ENCODE measurements at places on chromosomes 3 and 15.

GRCh38 chr15:80706161-80706560 lies 11.1 kb downstream of the ABHD17C start:
- no peak for DNase-seq

DNA sequence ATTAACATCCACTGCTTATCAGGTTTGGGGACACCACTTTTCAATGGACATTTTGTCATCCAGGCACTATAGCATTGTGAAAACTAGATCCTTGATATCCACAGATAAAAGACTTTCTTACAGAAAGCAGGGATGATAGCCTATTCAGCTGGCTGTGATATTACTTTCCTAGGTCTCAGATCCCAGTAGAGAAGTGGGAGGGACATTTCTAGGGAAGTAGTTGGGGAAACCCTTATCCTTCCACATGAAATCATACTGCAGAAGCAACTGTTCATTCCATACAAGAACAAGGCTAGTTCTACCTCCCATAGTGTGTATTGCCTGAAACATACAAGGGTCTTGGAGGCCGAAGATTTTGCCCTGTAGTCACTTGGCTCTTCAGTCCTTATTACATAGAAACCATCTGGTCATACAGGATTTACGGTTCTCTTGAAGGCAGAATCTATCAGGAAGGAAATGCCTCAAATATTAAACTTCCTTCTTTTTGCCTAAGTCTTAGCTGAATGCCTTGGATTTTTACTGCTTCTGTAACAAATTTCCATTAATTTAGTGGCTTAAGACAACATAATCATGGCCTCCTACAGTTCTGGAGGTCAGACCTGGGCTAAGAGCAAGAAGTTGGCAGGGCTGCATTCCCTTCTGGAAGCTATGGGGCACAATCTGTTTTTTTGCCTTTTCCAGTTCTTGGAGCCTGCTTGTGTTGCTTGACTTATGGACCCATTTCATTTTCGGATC lies 119.4 kb downstream of the ECT2 start:
- no peak for DNase-seq

DNA sequence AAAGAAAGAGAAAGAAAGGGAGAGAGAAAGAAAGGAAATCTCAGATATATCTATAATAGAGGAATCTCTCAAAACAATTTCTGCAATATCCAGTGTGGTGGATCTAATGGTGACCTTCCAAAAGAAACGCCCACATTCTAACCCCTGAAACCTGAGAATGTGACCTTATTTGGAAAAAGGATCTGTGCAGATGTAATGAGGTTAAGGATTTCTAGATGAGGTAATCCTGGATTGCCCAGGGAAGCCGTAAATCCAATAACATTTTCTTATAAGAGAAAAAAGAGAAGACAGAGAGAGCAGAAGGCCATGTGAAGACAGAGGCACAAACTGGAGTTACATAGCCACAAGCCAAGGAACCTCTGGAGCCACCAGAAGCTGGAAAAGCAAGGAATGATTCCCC lies 307.6 kb downstream of the ZBTB20 start:
- peak; percentile 19 for DNase-seq

- DNase-seq, result no peak
Observed at GRCh38 chr15:80071652-80072051, 12.2 kb downstream of the ZFAND6 start.

- no peak for DNase-seq
Observed at GRCh38 chr15:90591524-90591923, 61.8 kb downstream of the CRTC3 start.

DNA sequence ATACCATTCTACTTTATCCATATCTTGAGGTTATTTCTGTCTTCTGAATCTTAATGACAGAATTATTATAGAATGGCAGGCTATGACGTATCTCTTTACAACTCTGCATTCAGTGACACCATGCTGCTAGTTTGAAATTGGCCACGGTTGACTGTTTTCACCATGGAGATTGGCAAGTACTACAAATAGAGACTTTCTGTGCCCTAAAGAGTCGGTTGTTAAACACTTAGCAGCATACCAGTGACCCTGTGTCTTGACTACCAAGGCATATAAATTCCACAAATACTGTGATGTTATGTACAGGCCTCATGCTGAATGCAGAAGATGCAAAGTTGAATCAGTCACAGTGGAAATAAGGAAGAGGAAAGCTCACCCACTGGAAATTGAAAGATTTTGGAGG lies 67.0 kb upstream of the CADPS start:
- no peak for DNase-seq

- DNase-seq, result no peak
Observed at GRCh38 chr15:37057256-37057655, 43.1 kb downstream of the MEIS2 start.

GRCh38 chr3:73021301-73021835 lies 24.8 kb downstream of the PPP4R2 start:
- DNase-seq, result no peak

DNA sequence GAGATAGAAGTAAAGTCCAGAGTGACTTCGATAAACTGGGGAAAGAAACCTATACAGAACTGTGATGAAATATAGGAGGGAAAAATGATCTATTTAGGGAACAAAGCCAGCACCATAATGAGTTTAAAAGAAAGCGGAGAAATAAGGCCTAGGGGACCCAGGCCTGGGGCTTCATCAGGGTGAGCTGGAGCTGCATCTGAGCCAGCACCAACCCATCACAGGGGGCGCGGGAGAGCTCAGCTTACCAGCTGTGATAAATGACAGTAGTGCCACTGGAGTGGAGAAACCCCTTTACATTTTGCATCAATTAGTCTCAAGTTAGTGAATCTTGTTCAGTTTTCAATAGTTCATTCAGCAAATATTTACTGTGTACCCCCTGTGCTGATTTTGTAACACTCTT lies 21.3 kb downstream of the PODXL2 start:
- no peak for DNase-seq

- DNase-seq, result no peak
Observed at GRCh38 chr15:47644722-47645121, 72.6 kb upstream of the SEMA6D start.

- DNase-seq, result no peak
Observed at GRCh38 chr15:70254311-70254869, 156.7 kb upstream of the TLE3 start.

GRCh38 chr3:13482106-13482690 lies 2.1 kb downstream of the HDAC11 start:
- DNase-seq, result no peak

- DNase-seq, result peak; percentile 11
Observed at GRCh38 chr3:149701206-149701976, 43.6 kb upstream of the WWTR1 start.

GRCh38 chr15:99187936-99188335 lies 61.4 kb downstream of the TTC23 start:
- no peak for DNase-seq

- no peak for DNase-seq
Observed at GRCh38 chr3:124266487-124266886, 274.6 kb upstream of the ROPN1 start.
